ENCODE measurements at places on chromosomes 3 and 15.

DNA sequence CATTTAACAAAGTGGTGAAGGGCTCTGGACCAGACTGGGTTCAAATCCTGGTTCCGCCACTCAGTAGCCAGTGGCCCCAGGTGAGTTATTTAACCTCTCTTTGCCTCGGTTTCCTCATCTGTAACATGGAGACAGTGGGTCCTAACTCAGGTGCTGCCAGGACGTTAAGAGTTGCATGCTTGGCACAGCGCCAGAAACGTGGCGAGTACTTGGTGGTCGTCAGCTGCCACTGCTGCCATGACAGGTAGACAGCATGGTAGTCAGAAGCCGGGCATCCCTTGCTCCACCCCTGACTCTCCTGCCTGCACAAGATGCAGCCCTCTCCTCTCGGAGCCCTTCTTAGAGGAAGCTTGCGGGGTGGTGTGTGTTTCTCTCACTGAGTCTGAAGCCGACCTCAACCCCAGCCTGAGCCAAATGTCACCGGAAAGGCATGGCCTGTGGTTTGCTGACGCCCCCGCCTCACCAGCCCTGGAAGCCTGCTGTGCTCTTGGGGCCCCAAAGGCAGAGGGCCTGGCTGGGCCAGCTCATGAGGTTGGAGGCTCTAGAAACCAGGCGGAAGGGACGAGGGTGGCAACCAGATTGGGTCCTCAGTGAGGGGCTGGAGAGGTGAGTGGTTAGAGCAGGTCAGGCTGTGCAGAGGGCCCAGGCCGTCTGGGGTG lies 160.8 kb upstream of the TLE3 start:
- DNase-seq: peak; percentile 11

- no peak for DNase-seq
Observed at GRCh38 chr3:13559764-13560525, 11.0 kb downstream of the FBLN2 start.

GRCh38 chr3:37466660-37467359 lies 292.4 kb upstream of the LRRFIP2 start:
- DNase-seq: no peak

GRCh38 chr3:185082149-185082548 lies 70.7 kb downstream of the C3orf70 start:
- no peak for DNase-seq

GRCh38 chr3:169240786-169241486 lies 422.6 kb downstream of the MECOM start:
- no peak for DNase-seq

DNA sequence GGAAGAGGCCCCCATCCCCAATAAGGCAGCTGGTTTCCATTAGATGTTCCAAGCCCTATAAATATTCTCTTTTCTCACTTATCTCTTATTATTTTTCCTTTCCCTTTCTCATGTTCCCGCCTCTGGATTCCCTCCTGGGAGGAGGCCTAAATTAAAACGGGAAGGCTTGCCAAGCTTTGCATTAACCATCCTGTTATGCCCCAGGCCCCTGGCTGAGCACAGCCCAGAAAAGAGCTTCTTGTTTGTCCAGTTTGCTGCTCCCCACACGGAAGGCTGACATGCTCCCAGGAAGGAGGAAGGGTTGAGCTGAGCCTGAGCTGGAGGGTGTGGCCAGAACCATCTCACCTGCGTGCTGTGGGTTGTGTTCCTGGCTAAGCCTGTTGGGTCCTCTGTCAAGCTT lies 63.1 kb upstream of the BOC start:
- DNase-seq: no peak

GRCh38 chr15:50353251-50353974 lies 1.6 kb downstream of the GABPB1 start:
- DNase-seq: peak; percentile 81

- DNase-seq: peak; percentile 70
Observed at GRCh38 chr3:10164546-10165393, at the start of gene IRAK2. TSS of gene IRAK2 (plus strand) at chr3:10164919. CDS start at chr3:10164955, 36 bp downstream.

DNA sequence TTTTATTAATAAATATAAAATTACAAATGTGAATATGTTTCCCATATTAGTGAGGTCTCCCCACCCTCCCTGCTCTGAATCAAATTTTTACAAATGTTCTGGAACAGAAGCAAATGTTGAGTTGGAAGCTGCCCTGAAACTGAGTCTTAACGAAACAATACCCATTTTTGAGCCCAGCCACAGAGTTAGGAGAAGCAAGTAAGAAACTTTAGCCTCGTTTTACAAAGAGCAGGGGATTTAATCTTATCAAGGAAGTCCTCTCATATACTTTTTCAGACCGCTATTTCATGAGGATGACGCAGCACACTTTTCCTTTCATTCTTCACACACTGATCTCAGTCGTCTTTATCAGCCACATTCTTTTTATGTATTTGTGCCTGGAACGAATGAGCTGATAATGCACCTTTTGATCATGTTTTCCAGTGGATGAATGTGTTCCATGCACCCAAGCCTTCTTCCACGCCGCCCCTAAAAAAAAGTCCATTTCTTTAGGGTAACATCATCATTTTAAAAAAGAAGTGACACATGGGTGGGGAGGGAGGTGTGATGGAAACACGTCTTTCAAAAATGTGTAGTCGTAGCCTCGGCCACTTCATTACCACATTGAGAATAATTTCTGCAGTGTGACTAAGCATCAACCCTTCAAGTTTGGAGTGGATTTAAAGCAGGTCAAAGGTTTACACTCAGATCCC lies 48.1 kb downstream of the SETMAR start:
- DNase-seq: peak; percentile 68

GRCh38 chr3:155938409-155938808 lies 68.0 kb downstream of the GMPS start:
- no peak for DNase-seq

DNA sequence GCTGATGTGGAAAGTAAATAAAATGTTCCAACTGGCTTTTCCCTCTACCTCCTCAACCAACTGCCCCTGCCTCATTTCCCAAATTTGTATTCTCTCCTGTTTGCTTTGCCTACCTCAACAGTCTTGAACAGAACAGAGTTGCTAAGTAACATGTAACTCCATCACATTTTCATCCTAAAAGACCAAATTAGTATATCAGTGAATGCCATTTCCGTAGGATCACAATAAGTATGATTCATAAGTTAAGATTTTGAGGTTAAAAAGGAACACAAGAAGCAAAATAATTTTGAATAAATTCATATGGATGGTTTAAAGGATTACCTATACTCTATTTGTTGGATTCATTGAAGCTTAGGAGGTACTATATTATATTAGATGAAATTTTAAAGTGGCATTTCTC lies 154.9 kb downstream of the ECT2 start:
- peak; percentile 46 for DNase-seq

GRCh38 chr3:156782319-156782718 lies 43.8 kb upstream of the LEKR1 start:
- no peak for DNase-seq

- DNase-seq: no peak
Observed at GRCh38 chr3:193269343-193270028, 28.5 kb downstream of the PLAAT1 start.

DNA sequence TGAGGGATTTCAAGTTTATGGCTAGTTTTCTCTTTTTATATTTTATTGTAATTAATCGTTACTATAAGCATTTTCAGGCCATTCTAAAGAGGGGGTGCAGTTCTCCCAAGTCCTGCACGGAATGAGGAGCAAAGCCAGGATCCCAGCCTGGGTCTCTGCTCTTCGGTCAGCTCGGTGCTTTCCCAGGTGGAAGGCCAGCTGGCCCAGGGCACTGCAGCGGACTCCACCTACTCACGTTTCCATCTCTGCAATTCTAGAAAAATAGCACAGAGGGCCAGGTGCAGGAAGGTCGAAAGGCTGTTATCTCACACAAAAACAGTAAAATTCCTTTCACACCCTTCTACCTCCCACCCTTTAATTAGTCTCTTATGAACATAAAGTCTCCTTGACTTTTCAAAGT lies 59.5 kb upstream of the HES1 start:
- no peak for DNase-seq

DNA sequence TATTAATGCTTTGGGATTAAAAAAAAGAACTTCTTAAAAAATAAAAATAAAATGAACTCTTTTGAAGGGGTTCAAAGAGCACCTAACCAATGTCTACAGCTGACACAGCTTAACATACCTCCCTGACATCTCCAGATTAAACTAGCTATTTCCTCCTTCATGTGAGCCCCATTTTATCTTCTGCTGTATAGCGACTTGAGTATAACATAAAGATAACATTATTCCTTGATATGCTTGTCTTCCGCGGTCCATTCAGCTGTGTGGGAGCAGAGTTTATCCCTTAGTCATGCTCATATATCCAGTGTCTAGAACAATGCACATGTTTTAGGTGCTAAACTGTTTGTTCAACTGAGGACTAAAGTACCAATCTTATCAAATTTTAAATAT lies 7.8 kb upstream of the CHRM5 start:
- DNase-seq: peak; percentile 29

DNA sequence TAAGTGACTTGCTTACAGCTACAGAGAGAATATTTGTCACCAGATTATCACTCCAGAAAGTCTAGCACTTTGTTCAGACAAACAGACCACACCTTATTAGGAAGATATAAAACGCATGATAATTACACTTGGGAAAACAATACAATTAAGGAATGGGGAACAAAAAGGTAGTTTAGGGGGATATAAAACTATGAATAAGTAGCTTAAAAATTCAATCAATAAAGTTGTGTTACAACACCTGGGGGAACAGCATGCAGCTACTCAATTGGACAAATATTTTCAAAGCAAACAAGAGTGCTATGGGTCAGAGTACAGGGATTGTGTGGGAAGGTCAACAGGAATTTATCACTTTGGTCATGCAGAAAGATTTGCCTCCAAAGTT lies 15.1 kb downstream of the CLDN1 start:
- DNase-seq: no peak

DNA sequence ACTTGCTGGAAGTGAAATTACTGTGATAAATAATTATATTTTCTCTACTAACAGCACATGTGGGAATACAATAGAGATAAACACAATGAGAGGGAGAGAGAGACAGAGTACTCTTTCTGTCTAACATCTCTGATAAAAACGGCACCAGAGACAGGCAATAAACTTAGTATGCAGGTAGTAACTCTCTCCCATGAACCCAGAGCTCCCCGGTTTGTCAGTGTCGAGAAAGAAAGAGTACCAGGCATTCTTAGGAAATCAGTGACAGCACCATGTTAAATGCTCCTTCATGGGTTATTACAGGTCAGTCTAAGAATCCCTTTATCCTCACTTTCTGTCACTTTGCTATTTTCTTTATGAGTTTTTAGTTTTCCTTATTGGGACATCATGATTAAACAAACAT lies 110.7 kb upstream of the EPHA3 start:
- no peak for DNase-seq

DNA sequence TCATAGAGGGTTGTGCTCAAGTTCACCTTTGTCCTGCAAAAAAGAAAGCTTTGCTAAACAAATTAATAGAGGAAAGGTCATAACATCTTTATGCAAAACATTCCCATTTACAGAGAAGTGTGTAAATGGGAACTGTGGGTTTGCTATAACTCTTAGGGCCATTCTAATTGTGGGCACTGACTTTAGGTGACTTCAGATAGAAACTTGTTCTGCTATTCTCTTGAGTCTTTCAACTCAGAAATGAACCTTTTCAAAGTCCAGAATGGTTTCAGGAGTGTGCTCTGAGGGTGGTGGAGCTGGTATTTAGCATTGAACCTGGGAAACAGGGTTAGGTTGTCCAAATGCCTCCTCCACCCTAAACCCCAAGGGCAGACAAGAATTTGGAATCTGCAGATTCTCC lies 34.0 kb downstream of the SPTSSB start:
- no peak for DNase-seq

All from cardiac fibroblast (primary cell).